Gastroesophageal sphincter (tissue), 4 donors: ENCODE measurements at places on chromosomes 7 and 10. TPM values are rescaled to one million over a fixed set of nuclear protein-coding genes. Genes with fewer than 3 reads are reported as not detected.

Gene RPEL1
- not detected for total RNA-seq

Gene FAM131B
- total RNA-seq = 0.31 TPM

Gene AGAP5
- total RNA-seq = 4.5 TPM

Gene ANKRD61
- total RNA-seq = not detected

Gene DPP6
- 40.0 TPM for total RNA-seq

Gene SHTN1
- 7.7 TPM for total RNA-seq

Gene CPN1
- total RNA-seq = not detected

Gene MSMB
- total RNA-seq = not detected

Gene TMEM184A
- total RNA-seq = 1.5 TPM

Gene GBX1
- not detected for total RNA-seq

Gene ACHE
- total RNA-seq = 0.62 TPM

Gene HABP2
- total RNA-seq = not detected

Gene ADAM8
- total RNA-seq = 2.0 TPM

Gene BHLHA15
- total RNA-seq = not detected

Gene ERVW-1
- total RNA-seq = not detected

Gene AKR1C2
- total RNA-seq = 48.3 TPM

Gene H2BK1
- total RNA-seq = not detected

Gene LRRD1
- total RNA-seq = not detected
